Stimulated activated CD4-positive, alpha-beta T cell treated with anti-CD3 and anti-CD28 coated beads, Interleukin-4, amount 100 ng/mL, for 48 hours (primary cell): ENCODE measurements at places on chromosomes 6 and 20.

DNA sequence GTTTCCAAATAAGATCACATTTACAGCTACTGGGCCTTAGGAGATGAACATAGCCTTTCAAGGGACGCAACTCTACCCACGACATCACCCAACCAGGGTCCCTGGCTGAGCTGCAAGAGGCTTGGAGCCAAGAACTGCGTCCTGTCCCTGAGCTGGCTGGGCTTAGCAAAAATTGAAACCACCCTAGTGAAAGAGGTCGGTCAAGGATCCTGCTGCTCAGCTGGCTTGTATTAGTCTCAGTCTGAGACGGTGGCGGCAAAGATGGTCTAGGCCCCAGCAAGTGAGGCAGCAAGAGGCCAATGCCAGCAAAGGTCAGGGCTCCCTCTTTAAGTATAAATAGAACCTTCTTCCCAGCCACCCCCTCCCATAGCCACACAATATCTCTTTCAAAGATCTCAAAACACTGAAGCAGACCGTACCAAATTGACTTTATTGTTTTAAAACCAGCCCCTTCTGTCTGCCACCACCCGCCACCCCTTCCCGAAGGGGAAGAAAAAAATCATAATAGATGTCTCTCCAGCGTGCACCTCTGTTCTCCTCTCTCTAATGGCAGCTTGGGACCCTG, 140.5 kb downstream of the EYA2 start:
- no peak for DNase-seq

DNA sequence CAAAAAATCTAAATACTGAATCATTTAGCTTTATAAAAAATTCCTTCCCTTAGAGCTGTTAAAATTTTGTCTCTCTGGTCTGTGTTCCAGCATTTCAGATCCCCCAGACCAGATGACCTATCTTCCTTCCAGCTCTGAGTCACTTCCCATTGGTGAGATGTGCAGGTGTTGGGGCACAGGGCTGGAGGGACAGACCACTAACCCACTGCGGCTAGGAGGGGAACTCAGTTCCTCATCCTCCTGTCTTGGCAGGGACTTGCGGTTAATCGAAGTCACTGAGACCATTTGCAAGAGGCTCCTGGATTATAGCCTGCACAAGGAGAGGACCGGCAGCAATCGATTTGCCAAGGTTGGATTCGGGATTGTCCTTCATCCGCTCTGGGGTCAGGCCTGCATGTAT, 6.0 kb downstream of the CNPY3 start:
- no peak for DNase-seq

GRCh38 chr20:45115829-45116228, 855 bp upstream of the WFDC5 start:
- no peak for DNase-seq

DNA sequence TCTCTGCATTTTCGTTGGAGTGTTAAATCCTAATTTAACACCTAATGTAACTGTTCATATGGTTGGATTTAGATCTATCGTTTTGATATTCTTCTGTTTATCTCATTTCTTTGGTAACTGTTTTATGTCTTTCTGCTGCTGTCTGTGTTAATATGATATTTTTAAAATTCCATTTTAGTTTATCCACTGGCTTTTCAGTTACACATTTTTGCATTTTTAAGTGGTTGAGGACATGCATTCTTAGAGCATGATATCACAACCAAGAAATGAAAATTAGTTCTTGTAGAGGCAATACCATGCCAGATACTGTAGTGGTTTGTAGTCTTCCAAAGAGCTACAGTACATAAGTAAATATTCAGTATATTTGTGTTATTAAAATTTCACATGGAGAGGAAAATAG, 58.6 kb downstream of the LIN28B start:
- DNase-seq, result no peak

- DNase-seq, result no peak
Observed at GRCh38 chr6:54900666-54901065, 54.1 kb downstream of the FAM83B start.

DNA sequence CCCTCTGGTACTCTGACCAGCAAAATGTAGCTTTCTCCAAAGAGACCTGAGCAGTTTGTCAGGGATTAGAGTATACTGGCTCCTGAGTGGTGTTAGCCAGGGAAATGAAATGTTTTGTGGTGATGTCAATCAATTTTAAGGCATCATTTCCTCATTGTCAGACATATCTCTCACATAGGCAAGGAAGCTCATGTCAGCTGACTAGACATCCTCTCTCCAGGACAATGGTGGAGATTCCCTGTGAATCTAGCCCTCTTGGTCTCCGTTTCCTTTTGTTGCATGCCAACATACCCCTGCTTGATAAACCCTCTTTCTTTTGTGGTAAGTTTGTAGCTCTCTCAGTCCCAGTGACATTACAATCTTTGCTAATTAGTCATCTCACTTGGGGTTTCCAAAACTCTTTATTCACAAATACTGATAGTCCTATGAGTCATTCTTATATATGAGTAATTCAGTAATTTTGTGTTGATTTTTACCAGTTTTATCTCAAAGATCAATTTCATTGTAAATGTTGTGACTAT, 135.6 kb upstream of the PTPRK start:
- DNase-seq, result no peak

- DNase-seq, result no peak
Observed at GRCh38 chr6:34416877-34417371, 8.9 kb downstream of the RPS10 start.

DNA sequence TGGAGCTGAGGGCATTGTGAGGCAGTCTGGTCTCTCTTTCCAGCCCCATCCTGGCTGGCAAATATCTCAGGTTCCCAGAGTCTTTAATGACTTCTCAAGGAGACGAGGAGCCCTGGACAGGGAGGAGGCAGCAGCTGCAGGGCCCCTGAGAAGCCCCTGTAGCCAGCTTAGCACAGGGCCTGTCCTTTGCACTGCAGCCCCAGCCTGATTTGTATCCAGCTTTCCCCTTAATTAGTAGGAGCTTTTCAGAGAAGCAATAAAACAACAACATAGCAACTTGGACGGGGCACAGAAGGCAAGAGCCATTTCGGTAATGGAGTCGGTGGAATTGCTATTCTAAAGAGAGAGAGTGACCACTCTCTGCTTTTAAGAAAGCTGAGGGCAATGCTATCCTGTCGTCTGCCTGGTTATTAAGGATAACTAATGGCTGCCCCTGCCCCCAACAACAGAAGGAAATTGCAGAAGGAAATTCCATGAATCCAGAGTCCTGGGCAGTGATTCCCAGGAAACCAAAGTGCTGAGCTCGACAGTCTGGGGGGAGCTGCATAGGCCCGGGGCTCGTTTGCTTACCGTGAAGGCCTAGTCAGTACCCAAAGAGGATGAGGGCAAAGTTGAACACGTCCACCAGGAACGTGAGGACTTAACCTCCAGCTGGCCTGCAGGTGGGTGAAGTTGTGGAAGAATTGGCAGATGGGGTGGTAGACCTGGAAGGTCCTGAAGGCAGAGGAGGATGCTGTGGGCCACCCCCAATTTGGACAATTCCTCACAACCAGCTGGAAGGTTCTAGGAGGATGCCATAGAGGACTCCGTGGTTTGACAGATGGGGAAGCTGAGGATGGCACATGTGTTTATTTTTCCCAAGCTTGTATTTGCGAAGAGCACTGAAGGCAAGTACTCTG, 50.3 kb downstream of the NPEPL1 start:
- DNase-seq, result no peak

DNA sequence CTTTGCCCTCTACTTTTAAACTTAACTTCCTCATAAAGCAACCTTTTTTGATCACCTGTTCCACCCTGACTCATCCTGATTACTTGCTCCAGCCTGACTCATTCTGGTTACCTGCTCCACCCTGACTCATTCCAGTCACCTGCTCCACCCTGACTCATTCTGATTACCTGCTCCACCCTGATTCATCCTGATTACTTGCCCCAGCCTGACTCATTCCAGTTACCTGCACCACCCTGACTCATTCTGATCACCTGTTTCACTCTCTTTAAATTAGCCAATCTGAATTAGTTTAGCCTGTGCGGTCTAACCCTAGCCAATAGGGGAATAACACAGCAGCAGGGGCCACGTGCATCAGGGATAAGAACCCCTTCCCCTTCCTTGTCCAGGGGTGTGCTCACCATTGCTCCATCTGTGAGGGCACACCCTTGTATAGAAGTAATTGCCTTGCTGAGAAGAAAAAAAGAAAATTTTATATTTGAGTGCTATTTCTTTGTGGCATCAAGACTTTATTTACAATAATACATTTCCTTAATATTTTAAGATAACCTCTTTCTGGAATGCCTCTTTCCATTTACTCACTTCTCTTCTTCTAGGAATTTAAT, 17.9 kb downstream of the HLA-G start:
- peak; percentile 16 for DNase-seq

DNA sequence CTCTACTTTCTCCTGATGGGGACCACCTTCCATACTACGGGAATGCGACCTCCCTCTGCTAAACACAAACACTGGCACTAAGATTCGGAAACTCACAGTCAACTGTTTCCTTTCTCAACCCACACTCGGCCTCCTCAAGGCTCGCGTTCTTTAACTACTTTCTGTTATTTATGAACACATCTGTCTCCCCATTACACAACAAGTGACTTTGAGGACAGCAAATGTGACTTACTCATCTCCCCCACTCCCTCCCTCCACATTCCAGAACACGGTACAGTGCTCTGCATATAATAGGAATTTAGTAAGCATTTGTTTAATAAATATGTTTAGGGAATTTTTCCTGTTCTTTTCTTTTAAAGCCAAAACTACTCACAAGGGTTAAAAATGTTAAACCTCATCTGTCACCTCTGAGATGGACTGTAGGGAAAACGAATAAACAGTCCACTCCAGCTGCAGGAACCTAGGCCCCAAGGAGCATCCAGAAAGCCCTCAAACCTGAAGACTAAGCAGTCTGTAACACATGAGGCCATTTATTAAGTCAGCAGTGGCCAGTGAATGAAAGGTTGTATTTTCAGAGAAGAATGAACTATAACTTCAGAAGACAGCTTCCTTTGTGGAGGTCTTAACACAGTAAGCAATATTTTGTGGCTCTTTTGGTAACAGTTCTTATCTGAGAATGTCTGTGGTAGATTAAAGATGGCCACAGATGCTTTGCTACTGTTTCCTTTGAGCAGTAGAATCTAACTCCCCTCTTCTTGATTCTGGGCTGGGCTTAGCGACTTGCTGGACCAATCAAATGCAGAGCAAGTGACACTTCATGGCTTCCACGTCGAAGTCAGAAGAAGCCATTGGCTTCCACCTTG, 209.6 kb upstream of the DTNBP1 start:
- DNase-seq, result no peak

- no peak for DNase-seq
Observed at GRCh38 chr20:47765271-47765670, 20.0 kb downstream of the SULF2 start.
